ENCODE measurements at places on chromosomes 2 and 18.

GRCh38 chr18:6626457-6626856 lies 103.1 kb upstream of the ARHGAP28 start:
- no peak for DNase-seq

- DNase-seq = no peak
Measured at GRCh38 chr18:63763831-63764600, 11.2 kb upstream of the SERPINB7 start.

- DNase-seq = no peak
Measured at GRCh38 chr2:36253086-36253485, 102.5 kb upstream of the CRIM1 start.

DNA sequence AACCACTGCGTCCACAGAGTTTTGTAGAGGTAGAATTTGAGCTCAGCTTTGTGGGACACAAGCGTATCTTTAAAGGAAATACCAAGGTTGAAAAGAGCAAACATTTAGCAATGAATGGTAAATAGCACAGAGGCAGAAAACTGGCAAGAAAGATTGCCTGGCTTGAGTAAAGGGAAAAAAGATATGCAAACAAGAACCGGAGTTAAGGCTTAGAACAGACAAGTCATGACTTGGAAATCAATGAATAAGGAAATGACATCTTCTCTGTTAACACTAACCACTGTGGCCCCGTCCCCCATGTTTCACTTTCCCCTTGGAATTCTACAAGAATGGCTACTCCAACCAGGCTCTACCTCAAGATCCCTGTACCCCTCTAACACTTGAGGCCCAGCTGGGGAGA lies 3.8 kb downstream of the STAM2 start:
- no peak for DNase-seq

- no peak for DNase-seq
Measured at GRCh38 chr18:49560624-49561288, 1.1 kb upstream of the LIPG start.

GRCh38 chr18:26332991-26333390 lies 106.7 kb downstream of the TAF4B start:
- no peak for DNase-seq

DNA sequence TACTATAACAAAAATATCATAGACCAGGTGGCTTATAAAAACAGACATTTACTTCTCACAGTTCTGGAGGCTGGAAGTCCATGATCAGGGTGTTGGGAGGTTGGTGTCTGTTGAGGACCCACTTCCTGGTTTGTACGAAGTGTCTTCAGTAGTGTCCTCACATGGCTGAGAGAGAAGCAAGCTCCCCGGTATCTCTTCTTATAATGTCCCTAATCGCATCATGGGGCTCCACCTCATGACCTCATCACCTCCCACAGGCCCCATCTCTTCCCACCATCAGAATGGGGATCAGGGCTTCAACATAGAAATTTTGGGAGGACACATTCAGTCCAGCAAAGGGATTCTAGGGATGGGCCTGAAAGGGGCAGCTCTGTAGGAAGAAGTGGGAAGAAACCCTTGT lies 4.8 kb upstream of the NIFK start:
- DNase-seq = no peak

- no peak for DNase-seq
Measured at GRCh38 chr2:118805064-118805690, 42.3 kb downstream of the EN1 start.

DNA sequence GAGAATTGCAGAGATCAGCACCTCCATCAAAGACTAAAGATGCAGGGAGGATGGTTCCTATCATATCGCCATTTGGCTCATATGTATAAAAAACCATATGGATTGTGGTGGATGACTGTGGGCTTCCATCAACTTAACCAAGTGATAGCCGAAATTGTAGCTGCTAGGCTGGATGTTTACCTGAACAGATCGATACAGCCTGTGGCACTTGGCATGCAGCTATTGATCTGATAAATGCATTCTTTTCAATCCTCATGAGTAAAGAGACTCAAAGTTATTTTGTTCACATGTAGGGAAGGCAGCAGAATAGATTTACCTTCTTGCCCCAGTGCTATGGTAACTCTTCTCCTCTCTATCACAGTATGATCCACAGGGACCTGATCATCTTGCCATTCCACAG lies 18.5 kb downstream of the CHCHD5 start:
- DNase-seq = no peak

GRCh38 chr2:67313536-67313935 lies 83.6 kb upstream of the ETAA1 start:
- no peak for DNase-seq

DNA sequence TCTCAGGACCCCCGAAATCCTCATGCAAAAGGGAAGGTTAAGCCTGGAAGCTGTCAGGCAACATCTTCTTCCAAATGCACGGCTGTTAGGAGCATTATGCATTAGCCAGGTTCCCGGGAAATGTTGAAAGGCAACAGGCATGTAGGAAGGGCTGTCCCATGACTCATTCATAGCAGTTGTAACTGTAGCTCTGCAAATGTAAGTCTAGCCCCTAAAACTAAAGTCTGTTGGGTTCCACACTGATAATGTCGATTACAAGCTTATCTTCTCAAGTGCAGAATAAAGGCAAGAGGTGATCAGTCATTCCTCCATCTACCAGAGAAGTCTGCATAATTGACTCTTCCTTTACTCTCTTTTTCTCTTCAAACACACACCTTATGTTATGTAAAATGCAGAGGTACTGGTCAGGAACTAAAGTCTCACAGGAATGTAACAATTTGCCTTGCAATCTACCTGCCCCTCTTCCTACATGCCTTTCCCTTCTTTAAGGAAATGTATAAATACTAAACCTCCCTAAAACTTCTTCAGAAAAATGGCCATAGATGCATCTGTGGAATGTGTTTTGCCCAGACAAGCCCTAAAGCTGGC lies 99.8 kb downstream of the AKAIN1 start:
- DNase-seq = no peak

GRCh38 chr2:62724886-62725711 lies 19.6 kb downstream of the EHBP1 start:
- no peak for DNase-seq

- no peak for DNase-seq
Measured at GRCh38 chr2:133097666-133098065, 427.7 kb upstream of the LYPD1 start.

DNA sequence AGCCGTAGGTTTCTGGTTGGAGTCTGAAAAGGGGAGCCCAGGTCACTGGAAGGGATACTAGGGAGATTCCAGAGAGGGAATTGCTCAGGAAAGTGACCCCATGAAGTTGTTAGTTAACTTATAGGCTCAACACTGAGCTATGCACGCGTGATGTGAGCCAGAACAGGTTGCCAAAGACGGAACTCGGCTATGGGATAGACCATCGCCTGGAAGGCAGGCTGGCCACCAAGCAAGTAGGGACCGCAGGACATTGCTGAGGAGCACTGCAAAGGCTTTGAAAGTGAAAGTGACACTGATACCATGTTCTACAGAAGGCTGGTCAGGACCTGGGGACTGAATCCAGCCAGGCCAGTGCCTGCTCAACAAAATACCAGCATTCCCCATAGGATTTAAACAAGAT lies 7.3 kb downstream of the FARP2 start:
- DNase-seq = no peak

GRCh38 chr2:47076586-47077441 lies 78.3 kb downstream of the STPG4 start:
- DNase-seq = no peak

GRCh38 chr18:59229191-59229590 lies 9.2 kb downstream of the GRP start:
- no peak for DNase-seq

- no peak for DNase-seq
Measured at GRCh38 chr2:210399440-210400041, 77.0 kb downstream of the LANCL1 start.

DNA sequence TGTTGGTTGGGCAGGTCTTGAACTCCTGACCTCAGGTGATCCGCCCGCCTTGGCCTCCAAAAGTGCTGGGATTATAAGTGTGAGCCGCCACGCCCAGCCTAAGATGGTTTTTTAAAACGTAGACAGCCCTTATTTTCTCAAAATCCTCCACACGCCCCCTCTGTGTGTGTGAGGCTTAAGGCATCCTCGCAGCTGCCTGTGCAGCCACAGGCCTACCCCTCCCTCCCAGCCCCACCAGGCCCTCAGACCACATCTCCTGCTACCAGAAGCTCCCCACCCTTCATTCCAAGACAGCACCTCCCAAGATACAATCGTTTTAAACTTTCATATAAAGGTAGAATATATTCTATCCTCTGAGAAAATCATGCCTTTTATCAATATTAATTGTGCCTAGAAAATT lies 4.8 kb downstream of the ANO7 start:
- no peak for DNase-seq

DNA sequence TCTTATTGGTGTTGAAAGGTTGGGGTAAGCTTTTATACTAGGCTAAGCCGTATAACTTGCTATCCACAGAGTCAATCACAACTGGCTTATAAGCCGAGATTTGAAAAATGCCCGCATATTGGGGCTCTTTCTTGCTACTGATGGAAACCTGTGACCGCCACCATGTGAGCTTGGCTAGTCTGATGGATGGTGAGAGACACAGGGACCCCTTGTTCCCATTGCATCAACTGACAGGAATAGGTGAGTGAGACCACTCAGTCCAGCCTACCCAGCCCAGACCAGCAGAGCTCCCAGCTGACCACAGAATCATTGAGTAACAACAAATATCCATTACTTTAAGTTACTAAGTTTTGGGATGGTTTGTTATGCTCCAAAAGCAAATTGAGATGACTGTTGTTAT lies 676.4 kb upstream of the HS6ST1 start:
- no peak for DNase-seq

GRCh38 chr2:33437815-33438214 lies 38.6 kb upstream of the RASGRP3 start:
- DNase-seq = no peak

DNA sequence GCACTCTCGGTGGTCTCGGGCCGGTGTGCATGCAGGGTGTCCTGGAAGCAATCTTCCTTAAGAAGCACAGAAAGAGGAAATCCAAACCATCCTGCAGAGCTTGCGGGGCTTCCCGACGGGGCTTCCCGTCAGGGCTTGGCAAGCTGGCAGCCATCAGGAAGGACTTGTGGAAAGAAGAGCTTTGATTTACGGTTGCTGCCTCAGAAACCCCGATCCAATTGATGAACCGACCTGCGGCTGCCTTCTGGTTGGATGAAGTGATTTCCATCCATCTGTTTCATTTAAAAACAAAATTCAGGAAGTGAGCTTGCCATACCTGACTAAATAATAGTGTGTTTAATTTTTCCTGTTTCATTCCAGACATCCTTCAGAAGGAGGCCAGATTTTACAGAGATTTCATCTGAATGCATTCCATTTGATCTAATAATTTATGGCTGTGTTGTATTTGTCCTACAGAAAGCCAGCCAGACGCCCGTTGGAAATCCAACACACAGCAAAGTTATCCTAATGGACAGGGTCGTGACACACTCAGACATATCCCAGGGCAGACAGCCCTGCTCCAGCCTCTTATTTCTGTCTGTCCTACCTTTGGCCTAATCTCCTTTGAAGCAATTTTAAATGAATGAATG lies 141.3 kb downstream of the SEPTIN10 start:
- DNase-seq = no peak

DNA sequence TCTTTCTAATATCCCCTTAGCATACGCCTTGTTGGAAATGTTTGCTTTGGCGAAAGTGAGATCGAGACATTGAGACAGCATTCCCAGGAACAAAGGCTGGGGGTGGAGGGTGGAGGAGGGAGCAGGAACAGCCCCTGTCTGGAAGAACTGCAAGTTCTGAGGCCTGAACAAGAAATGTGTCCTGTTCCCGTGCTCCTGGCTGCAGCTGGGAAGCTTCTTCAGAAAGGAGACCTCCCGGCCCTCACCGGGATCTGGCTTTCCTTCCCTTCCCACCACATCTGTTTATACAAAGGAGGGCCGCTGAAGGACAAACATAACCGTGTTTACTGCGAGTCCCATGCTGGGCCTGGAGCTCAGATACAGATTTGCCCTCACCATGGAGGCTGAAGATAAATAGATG lies 35.9 kb downstream of the AFF3 start:
- DNase-seq = no peak

DNA sequence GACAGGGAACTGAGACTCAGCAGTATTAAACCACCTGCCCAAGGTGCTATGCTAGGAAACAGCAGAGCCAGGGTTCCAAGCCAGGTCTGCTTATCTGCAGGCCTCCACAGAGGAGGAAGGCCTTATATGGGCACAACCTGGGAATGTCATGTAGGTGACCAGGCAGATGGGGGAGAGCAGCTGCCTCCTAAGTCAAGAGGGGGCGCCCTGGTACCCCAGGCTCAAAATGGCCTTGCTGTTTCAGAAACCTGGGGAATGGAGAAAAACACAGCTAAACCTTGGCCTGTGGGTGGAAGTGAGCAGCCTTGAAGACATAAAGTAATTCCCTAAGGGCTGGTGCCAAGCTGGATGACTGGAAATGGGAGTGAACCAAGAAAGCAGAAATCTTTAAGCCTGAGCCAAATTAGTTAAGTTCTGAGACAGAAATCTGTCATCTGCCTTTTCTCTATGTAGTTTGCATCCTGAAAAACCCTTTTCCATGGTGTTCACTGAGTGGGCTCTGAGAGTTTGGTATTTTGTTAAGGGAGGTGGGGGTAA lies 79.1 kb downstream of the MAPK4 start:
- no peak for DNase-seq

DNA sequence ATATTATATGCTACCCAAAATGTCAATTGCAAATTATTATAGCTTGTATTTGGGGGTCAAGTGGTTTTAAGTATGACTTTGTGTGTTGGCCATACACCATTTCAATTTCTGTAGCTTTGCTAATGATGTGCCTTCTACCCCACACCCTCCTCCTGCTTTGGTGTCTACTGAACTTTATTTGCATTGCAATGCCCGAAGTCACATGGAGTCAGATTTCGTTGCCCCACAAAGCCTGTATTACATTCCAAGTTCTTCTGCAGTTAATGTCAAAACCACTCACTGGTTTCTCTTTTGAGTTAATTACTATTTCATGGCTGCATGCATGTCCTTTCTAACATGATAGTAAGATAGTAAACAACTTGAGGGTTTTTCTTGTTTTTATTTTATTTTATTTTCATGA lies 528.9 kb downstream of the RIT2 start:
- DNase-seq = no peak

DNA sequence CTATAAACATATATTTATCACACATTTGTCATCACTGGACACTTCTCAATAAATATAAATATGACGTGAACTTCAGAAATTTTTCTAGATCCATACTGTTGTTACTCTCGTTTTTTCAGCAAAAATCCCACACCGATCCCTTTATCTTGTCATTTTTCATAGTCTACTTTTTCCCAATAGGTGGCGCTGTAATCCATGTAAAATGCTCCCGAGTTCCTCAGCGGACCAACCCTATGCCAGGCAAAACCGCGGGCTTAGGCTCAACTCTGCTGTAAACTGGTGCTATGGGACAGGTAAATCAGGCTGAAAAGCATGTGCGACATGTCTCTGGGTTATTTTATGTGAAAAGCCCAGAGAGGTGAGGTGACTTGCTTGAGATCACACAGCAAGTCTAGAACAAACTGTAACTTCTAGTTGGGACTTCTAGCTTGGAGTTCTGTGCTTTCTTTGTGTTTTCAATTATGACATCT lies 104.0 kb downstream of the COBLL1 start:
- no peak for DNase-seq

DNA sequence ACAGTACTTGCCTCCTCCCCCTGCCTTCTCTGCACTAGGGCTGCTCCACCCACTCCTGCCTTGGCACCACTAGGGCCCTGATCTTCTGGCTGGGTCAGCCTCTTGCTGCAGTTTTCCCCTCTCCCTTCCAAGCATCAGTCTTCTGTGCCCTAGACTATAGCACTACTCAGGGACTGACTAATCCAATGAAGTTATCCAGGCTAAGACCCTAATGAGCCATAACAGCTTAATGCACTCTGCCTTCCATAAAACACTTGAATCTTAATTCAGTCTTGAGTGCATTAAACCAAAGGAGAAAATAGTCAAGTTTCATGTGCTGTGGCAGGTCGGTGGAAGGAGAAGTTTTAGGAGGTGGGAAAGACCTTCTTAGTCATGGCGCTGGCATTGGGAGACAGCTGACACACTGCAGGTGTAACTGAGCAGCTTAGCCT lies 95.7 kb downstream of the BIN1 start:
- no peak for DNase-seq

Data from stimulated activated CD4-positive, alpha-beta T cell treated with anti-CD3 and anti-CD28 coated beads, Interleukin-1b, Interleukin-23, amount 100 ng/mL, for 4 hours (primary cell).